ENCODE measurements at places on chromosomes 6 and 20.

DNA sequence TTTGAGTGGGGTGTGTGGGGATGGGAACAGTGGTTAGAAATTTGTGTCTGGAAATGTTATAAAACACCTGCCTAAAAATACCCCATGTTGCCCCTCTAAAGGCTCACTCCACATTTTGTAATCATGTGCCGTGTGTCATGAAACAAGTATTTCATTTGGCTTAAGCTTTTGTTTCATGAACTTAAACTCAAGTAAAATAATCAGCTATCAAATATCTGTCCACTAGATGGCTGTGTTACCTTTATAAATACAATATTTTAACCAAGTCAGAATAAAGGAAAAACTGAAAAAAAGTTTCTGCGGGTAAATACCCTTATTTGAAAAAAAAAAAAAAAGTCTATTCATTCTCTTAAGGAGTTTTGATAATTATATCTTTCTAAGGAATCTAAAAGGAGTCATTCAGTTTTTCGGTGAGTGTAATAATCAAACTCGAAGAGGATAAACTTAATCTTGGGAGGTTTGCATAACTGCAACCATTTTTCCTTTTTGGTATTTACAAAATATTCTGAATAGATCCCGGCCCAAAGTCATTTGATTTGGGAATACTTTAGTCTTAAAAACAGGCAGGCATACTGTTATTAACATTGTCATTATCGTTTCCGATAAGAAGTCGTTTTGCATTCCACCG lies 29.9 kb upstream of the MTRF1L start:
- H3K27me3 ChIP-seq: no peaks in the 10 kb centered on the region
- H3K4me1 ChIP-seq: no peaks in the 10 kb centered on the region
- no peak overlapping the region for H3K4me3 ChIP-seq
- DNase-seq: no peak
- H3K36me3 ChIP-seq: no peaks in the 10 kb centered on the region

GRCh38 chr20:35527122-35527769 lies 2.2 kb downstream of the C20orf173 start:
- no peaks in the 10 kb centered on the region for H3K4me1 ChIP-seq
- H3K4me3 ChIP-seq: no peak overlapping the region
- H3K27me3 ChIP-seq: no peaks in the 10 kb centered on the region
- no peak for DNase-seq
- peak overlapping the region; percentile 0 for H3K27ac ChIP-seq

- H3K36me3 ChIP-seq: no peaks in the 10 kb centered on the region
- no peak for DNase-seq
- no peaks in the 10 kb centered on the region for H3K27me3 ChIP-seq
- no peaks in the 10 kb centered on the region for H3K4me1 ChIP-seq
Observed at GRCh38 chr6:90192857-90193256, 103.8 kb downstream of the BACH2 start.

- H3K27me3 ChIP-seq: no peaks in the 10 kb centered on the region
- peaks cover 5% of the 10 kb centered on the region for H3K36me3 ChIP-seq
- no peak overlapping the region for H3K27ac ChIP-seq
- no peak for DNase-seq
- peaks cover 21% of the 10 kb centered on the region for H3K4me1 ChIP-seq
Observed at GRCh38 chr20:59028812-59029211, 3.3 kb downstream of the ATP5F1E start.

GRCh38 chr6:56821005-56821432 lies 133.9 kb upstream of the BEND6 start:
- no peaks in the 10 kb centered on the region for H3K36me3 ChIP-seq
- DNase-seq: no peak
- H3K4me3 ChIP-seq: no peak overlapping the region

DNA sequence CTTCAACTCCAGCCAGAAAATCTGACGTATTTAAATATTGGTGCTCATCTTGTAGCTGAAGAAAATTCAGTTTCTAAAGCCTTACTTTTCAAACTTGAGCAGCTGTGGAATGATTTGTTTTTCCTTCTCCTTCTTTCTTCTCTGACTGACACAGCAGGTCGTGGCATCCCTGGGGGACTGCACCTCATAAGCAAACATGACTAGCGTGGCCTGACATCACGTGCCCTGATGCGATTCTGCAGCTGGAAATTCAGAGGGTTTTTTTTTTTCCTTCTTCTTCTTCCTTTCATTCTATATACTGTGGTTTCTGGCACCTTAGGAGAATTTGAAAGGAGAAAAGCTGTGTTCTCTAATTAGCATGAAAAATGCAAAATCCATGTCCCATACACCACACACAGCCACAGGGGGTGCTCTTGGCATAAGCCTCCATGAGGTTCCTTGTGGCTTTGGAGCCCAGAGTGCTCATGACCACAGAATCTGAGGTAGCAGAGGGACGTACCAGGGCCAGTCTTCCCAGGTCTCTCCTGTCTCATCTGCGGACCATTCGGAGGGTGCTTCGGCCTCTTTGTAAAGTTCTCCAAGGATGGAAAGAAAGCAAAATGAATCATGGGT lies 258.5 kb upstream of the CDH4 start:
- no peaks in the 10 kb centered on the region for H3K4me1 ChIP-seq
- H3K27me3 ChIP-seq: no peaks in the 10 kb centered on the region
- no peak overlapping the region for H3K27ac ChIP-seq
- H3K4me3 ChIP-seq: no peak overlapping the region
- no peaks in the 10 kb centered on the region for H3K36me3 ChIP-seq

GRCh38 chr6:52312461-52312860 lies 27.9 kb upstream of the MCM3 start:
- H3K4me3 ChIP-seq: no peak overlapping the region
- H3K36me3 ChIP-seq: no peaks in the 10 kb centered on the region
- peaks cover 12% of the 10 kb centered on the region for H3K4me1 ChIP-seq
- no peak for DNase-seq

- no peak for DNase-seq
- H3K27ac ChIP-seq: no peak overlapping the region
Observed at GRCh38 chr20:17870086-17870740, 98.4 kb downstream of the SNX5 start.

GRCh38 chr6:137910424-137910834 lies 43.4 kb downstream of the TNFAIP3 start:
- H3K27ac ChIP-seq: no peak overlapping the region
- no peaks in the 10 kb centered on the region for H3K36me3 ChIP-seq
- no peaks in the 10 kb centered on the region for H3K4me1 ChIP-seq
- no peak for DNase-seq
- H3K4me3 ChIP-seq: no peak overlapping the region

- no peak overlapping the region for H3K27ac ChIP-seq
- no peak for DNase-seq
- no peaks in the 10 kb centered on the region for H3K36me3 ChIP-seq
- H3K27me3 ChIP-seq: no peaks in the 10 kb centered on the region
- no peak overlapping the region for H3K4me3 ChIP-seq
Observed at GRCh38 chr6:38720295-38720694, 5.2 kb downstream of the DNAH8 start.

- peak; percentile 31 for DNase-seq
- no peak overlapping the region for H3K27ac ChIP-seq
- H3K4me1 ChIP-seq: no peaks in the 10 kb centered on the region
- H3K36me3 ChIP-seq: no peaks in the 10 kb centered on the region
- H3K4me3 ChIP-seq: no peak overlapping the region
Observed at GRCh38 chr6:76230711-76231110, 158.2 kb upstream of the IMPG1 start.

DNA sequence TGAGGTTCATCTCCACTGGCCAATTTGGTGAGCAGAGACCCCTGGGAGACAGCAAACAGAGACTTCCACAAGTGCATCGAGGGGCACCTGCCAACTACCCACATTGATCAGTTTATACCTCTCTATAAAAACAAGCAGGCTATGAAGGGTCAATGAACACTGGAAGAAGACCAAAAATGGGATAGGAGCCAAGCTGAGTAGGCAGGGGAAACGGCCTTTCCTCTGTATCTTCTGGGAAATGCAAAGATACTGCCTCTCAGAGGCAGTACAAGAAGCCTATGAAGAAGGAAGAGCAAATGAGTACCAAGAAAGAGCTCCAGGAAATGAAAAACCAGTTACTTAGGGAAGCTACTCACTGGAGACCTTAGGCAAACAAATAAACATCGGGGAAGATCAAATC lies 247.7 kb downstream of the GMDS start:
- H3K27me3 ChIP-seq: no peaks in the 10 kb centered on the region
- no peak overlapping the region for H3K27ac ChIP-seq
- no peak overlapping the region for H3K4me3 ChIP-seq
- no peak for DNase-seq
- no peaks in the 10 kb centered on the region for H3K4me1 ChIP-seq

- H3K27ac ChIP-seq: no peak overlapping the region
- H3K4me1 ChIP-seq: peaks cover 12% of the 10 kb centered on the region
- no peak for DNase-seq
- H3K4me3 ChIP-seq: no peak overlapping the region
- H3K36me3 ChIP-seq: no peaks in the 10 kb centered on the region
Observed at GRCh38 chr6:132515386-132515785, 2.5 kb upstream of the STX7 start.

- H3K4me3 ChIP-seq: no peak overlapping the region
- no peak overlapping the region for H3K27ac ChIP-seq
- no peaks in the 10 kb centered on the region for H3K36me3 ChIP-seq
- peaks cover 10% of the 10 kb centered on the region for H3K4me1 ChIP-seq
- DNase-seq: peak; percentile 18
Observed at GRCh38 chr20:4998160-4998651, 3.1 kb downstream of the SLC23A2 start.

- H3K36me3 ChIP-seq: no peaks in the 10 kb centered on the region
- no peak overlapping the region for H3K27ac ChIP-seq
- H3K27me3 ChIP-seq: no peaks in the 10 kb centered on the region
- no peak overlapping the region for H3K4me3 ChIP-seq
- no peaks in the 10 kb centered on the region for H3K4me1 ChIP-seq
Observed at GRCh38 chr6:10140824-10141223, 274.1 kb downstream of the TFAP2A start.

DNA sequence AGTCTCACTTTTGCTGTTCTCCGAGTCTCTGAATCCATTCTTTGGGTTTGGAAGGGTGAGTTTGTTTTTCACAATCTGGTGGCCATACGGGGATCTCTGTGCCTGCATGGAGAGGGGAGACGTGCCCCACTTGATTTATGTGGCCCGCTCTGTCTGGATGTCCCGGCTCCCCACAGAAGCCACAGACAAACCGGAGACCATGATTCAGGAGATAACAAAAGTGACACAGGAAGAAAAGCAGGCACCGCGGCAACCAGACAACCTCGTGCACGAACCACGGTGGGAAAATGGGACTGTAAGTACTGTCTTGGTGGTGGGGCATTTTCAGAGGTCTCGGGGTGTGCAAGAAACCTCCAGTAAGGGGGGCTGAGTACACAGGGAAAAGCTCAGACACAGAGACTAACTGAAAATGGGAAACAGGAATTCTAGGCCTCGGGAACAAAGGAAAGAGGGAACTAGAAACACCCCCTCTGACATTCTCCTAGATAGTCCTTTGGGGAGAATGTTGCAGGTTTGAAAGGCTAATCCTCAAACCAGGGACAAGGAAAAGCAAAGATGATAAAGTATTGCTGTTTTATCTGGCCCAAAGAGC lies 22.1 kb upstream of the ZNF318 start:
- H3K27me3 ChIP-seq: no peaks in the 10 kb centered on the region
- peak overlapping the region; percentile 72 for H3K27ac ChIP-seq
- H3K36me3 ChIP-seq: no peaks in the 10 kb centered on the region
- no peak for DNase-seq
- H3K4me3 ChIP-seq: no peak overlapping the region
- H3K4me1 ChIP-seq: peaks cover 50% of the 10 kb centered on the region

- H3K4me1 ChIP-seq: peaks cover 52% of the 10 kb centered on the region
- H3K27ac ChIP-seq: peak overlapping the region; percentile 69
- no peak for DNase-seq
- H3K27me3 ChIP-seq: no peaks in the 10 kb centered on the region
- peaks cover 1% of the 10 kb centered on the region for H3K36me3 ChIP-seq
- H3K4me3 ChIP-seq: no peak overlapping the region
Observed at GRCh38 chr6:16751251-16751946, 9.9 kb downstream of the ATXN1 start.

- no peaks in the 10 kb centered on the region for H3K4me1 ChIP-seq
- H3K27me3 ChIP-seq: no peaks in the 10 kb centered on the region
- H3K27ac ChIP-seq: no peak overlapping the region
- no peak for DNase-seq
- no peak overlapping the region for H3K4me3 ChIP-seq
- no peaks in the 10 kb centered on the region for H3K36me3 ChIP-seq
Observed at GRCh38 chr6:29975561-29975907, 33.2 kb downstream of the HLA-A start.

DNA sequence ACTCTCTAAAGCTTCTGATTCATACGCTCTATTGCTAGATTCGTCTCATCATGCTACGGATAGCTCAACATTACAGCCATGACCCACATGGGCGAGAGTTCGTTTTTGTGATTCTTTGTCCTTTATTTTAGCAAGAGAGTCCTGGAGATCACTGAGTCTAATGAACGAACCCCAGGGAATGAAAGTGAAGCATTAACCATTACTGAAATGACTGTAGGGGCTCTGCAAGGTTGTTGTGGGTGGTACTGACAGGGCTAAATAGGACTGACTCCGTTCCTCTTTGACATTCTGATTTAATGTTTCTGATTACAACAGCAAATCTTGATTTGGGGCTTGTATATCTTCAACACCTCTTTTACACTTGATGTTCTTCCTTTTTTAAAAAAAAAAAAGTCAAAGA lies 13.7 kb upstream of the RTF2 start:
- H3K27ac ChIP-seq: no peak overlapping the region
- H3K36me3 ChIP-seq: no peaks in the 10 kb centered on the region
- H3K4me3 ChIP-seq: no peak overlapping the region

- no peak overlapping the region for H3K4me3 ChIP-seq
- H3K36me3 ChIP-seq: no peaks in the 10 kb centered on the region
- no peaks in the 10 kb centered on the region for H3K4me1 ChIP-seq
- H3K27me3 ChIP-seq: no peaks in the 10 kb centered on the region
- H3K27ac ChIP-seq: no peak overlapping the region
Observed at GRCh38 chr6:110557199-110557598, 80.8 kb upstream of the SLC22A16 start.

- H3K4me1 ChIP-seq: no peaks in the 10 kb centered on the region
- H3K36me3 ChIP-seq: no peaks in the 10 kb centered on the region
- peak; percentile 8 for DNase-seq
- H3K27me3 ChIP-seq: no peaks in the 10 kb centered on the region
- H3K27ac ChIP-seq: no peak overlapping the region
- no peak overlapping the region for H3K4me3 ChIP-seq
Observed at GRCh38 chr6:4164117-4164442, 28.7 kb upstream of the ECI2 start.

DNA sequence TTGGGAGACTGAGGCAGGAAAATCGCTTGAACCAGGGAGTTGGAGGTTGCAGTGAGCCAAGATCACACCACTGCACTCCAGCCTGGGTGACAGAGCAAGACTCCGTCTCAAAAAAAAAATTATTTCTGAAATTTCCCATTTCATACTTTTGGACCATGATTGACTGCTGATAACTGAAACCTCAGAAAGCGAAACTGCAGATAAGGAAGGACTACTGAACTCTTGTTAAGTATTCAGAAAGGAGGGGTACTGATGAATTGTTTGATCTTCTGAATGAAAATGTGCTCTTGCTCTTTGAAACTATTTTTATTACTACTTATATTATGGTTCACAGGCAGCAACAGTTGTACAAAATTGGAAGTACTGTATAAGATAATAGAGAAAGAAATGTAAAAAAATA lies 69.0 kb downstream of the HDGFL1 start:
- no peaks in the 10 kb centered on the region for H3K27me3 ChIP-seq
- no peaks in the 10 kb centered on the region for H3K36me3 ChIP-seq
- H3K27ac ChIP-seq: no peak overlapping the region
- H3K4me3 ChIP-seq: no peak overlapping the region
- DNase-seq: no peak
